ENCODE measurements at places on chromosomes 6 and 20.

GRCh38 chr6:28914941-28915340, 8.8 kb downstream of the TRIM27 start:
- DNase-seq, result no peak

DNA sequence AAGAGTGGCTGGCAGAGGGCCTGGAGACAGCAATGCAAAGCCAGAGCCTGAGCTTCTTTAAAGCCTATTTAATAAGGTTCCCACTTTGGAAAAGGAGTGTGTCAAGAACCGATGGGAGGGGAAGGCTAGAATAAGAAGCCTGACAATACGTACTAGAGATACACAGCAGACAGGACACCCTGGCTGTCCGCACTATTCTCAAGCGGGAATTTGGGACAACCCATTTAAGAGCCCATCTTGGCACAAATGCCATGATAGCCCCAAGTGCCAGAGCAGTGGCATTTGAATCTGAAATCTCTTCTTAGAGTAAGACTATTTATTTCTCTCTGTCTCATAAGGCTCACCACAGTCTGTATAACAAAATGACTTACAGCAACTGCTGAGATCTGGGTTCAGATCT, 3.1 kb downstream of the GMDS start:
- no peak for DNase-seq

- DNase-seq, result no peak
These were observed 27.6 kb downstream of the CDH26 start for GRCh38 chr20:59985864-59986263.

- DNase-seq, result no peak
These were observed 51.3 kb downstream of the CD109 start for GRCh38 chr6:73747289-73747688.

GRCh38 chr6:141735126-141735525, 397.6 kb upstream of the GJE1 start:
- no peak for DNase-seq

GRCh38 chr6:79646006-79646405, 14.9 kb downstream of the SH3BGRL2 start:
- DNase-seq, result peak; percentile 72

- no peak for DNase-seq
These were observed 105.1 kb downstream of the CARMIL1 start for GRCh38 chr6:25384234-25384633.

DNA sequence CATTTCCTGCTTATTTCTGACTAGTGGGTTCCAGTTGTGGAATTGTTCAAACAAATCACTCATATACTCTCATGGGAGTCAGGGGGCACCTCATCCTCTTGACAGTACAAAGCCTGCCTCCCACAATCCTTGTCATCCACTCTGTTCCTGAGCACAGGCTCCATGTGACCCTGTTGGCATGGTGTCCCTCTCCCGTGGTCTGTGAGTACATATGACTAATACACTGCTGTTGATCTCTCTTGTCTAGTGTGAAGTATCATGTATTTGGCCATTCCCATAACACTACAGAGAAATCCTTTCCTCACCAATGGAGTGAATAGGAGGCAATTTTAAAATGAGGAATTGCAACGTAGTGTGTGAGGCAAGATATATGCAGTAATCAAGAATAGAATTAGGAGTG, 185.3 kb downstream of the OGFRL1 start:
- no peak for DNase-seq

- peak; percentile 69 for DNase-seq
These were observed 230.7 kb upstream of the BTBD3 start for GRCh38 chr20:11686820-11687543.

- DNase-seq, result no peak
These were observed 65.3 kb downstream of the AIG1 start for GRCh38 chr6:143125864-143126573.

GRCh38 chr20:59678951-59679350, 74.6 kb downstream of the PHACTR3 start:
- DNase-seq, result no peak

DNA sequence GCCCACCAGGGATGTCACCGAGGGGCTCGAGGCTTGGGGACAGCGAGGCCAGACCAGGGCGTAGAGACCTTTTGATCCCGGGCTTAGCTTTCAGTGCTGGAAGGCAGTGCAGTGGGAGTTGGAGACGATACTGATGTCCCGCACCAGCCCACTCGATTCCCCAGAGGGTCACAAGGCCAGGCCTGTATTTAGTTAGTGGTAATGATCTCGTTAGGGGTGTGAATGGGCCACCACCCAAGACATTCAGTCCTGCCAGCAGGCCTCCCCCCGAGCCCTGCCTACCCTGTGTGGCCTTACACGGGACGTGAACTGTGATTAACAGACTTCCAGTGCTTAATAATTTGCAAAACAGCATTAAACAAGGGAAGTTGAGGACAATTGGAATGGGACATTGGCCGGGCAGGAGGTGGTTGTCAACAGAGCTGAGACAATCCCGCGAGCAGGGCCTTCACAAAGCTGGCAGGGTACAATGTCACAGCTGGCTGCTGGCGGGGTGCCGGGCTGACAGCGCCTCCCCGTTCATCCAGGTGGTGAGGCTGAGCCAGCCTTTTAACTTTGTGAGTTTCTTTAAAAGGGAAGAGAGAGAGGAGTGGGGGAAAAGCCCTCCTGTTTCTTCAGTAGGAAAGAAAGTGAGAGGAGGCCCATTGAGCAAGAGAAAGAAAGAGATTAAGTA, 175.3 kb upstream of the RALGAPA2 start:
- peak; percentile 91 for DNase-seq

DNA sequence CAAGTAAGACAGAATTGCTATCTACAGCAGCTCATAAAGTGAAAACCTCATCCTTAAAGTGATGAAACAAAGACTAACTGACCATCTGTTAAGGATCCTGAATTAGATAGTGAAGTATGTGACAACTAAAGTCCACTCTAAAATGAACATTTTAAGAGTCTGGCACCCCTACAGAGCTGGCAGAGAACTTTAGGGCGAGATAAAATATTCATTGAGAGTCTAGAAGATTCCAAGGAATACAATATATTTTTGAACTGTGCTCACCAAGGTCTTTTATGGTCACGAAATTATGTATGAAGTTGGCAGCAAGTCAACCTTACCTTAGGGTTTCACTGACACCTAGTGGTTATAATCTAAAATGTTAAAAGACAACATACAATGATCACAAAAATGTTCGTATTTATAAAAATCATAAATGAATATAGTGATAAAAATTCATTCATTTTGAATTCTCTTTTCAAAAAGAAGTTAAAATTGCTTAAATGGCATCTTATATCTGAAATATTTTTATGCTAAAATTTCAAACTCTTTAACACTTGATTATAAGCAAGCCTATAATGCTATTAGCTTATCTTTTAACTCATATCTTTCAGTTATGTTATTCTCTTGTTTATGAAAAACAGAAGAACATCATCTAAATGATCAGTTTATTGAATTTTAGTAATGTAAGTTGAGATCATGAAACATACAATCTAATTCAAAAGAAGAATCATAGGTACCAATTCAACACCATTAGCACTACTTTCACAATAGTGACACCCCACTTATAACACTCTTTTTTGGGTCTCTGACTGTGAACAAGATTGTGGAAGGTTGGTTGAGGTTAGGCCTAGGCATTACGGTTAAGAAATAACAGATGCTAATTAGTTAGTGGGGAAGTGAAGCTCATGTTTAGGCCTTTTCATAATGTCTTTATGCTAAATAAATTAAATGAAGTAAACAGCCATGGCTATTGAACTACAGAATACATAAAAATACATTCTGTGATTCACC, 27.5 kb downstream of the RSPH3 start:
- DNase-seq, result no peak

DNA sequence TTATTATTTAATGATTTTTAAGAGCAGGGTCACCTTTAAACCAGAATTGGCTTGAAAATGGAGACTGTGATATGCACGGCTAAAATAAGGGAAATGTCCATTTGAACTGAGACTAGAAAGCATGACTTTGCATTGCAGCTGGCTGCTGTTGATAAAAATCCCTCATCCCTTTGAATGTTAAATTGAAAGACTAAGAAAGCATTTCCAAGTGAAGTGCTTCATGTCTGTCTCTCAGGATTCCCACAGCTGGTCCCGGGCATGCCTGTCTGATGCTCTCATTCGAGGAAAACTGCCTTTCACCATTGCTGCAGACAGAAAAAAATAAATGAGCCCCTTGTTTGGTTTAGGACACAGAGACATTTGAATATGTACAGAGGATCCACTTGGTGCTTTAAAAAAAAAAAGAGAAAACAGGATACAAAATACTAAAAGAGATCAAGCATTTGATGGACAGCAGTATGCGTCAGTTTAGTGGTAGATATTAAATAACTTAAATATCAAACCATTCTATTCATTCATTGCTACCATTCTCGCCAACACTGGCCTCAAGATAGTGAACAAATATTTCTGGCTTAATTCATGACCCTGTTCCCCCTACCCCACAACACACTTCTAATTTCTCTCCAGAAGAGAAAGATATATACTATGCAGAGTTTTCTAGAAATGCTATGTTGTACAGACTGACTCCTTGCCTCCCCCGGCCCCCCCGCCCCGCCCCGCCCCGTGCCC, 55.0 kb downstream of the TBC1D7 start:
- no peak for DNase-seq

GRCh38 chr6:41269716-41270115, 16.8 kb downstream of the TREM1 start:
- DNase-seq, result no peak

DNA sequence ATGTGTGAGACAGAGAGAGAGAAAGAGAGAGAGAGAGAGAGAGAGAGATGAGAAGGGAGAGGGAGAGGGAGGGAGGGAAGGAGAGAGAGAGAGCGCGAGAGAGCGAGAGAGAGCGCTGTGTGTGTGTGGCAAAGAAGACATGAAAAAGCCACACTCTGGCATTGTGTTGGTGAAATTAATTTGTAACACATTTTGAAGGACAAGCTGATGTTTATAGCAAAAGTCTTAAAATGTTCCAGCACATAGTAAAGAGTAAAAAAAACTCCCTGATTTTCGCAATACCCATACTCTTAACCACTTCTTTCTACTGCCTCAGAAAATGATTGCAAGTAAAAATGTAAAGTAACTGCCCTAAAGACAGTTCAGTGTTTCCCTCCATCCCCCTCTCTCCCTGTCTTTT, 56.7 kb downstream of the SLC22A1 start:
- no peak for DNase-seq

DNA sequence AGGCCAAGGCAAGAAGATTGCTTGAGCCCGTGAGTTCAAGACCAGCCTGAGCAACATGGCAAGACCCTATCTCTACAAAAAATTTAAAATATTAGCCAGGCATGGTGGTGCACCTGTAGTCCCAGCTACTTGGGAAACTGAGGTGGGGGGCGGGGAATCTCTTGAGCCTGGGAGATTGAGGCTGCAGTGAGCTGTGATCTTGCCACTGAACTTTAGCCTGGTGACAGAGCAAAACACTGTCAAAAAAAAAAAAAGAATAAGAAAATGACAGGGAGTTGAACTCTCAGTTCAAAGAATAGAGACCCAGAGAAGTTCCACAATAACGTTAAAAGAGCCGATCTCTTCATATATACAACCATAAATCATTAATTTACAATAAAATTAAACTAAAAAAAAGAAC, 24.8 kb upstream of the AMD1 start:
- no peak for DNase-seq
